ENCODE measurements at places on chromosomes 3 and 15. TPM values are rescaled to one million over a fixed set of nuclear protein-coding genes. Genes with fewer than 3 reads are reported as not detected.

The CPN2 gene
- not detected for polyA plus RNA-seq

The TMEM212 gene
- 0.11 TPM for polyA plus RNA-seq

The THAP10 gene
- polyA plus RNA-seq, result 2.5 TPM

The SNX22 gene
- 1.1 TPM for polyA plus RNA-seq

The GOLGA8G gene
- 0.13 TPM for polyA plus RNA-seq

The CCR9 gene
- not detected for polyA plus RNA-seq

GRCh38 chr3:192890347-192891335 is 27.0 kb downstream of the MB21D2 start:
- no peak for DNase-seq

GRCh38 chr3:176415661-176416295 is 781.5 kb downstream of the TBL1XR1 start:
- DNase-seq, result no peak

DNA sequence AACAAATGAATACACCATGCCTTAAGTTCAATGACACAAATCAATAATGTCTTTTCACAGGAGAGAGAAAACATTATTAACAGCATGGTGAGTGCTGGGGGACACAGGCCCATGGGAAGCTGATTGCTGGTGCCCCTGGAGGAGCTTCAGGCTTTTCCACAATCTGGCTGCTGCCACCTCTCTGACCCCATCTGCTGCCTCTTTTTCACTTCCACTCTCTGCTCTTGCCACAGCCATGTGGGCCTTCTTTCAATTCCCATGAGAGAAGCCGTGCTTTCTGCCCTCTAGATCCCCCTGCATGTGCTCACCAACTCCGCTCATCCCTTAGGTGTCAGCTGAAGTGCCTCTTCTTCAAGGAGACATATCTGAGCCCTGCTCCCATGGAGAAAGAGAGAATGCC is 21.0 kb upstream of the CTXND1 start:
- no peak for DNase-seq

DNA sequence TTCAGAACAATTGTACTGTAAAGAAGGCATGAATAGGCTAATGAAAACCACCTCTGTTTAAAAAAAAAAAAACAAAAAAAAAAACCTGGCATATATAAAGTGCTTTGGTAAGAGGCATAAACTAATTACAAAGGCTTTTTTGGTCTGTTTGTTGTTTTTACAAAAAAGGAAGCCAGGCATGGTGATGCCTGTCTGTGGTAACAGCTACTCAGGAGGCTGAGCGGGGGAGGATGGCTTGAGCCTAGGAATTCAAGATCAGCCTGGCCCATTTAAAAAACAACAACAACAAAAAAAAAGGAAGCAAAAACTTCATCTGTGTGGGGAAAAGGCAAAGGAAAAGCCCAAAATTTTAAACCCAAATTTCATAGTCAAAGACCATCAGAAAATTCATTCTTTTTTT is 47.0 kb downstream of the OSBPL10 start:
- DNase-seq, result no peak

- DNase-seq, result no peak
Measured at GRCh38 chr15:39332846-39333245, 248.0 kb upstream of the THBS1 start.

- DNase-seq, result no peak
Measured at GRCh38 chr3:29410660-29411405, 130.0 kb downstream of the RBMS3 start.

- DNase-seq, result no peak
Measured at GRCh38 chr3:99286266-99286845, 352.0 kb upstream of the COL8A1 start.

- DNase-seq, result no peak
Measured at GRCh38 chr3:53092942-53093341, 37.3 kb downstream of the RFT1 start.

DNA sequence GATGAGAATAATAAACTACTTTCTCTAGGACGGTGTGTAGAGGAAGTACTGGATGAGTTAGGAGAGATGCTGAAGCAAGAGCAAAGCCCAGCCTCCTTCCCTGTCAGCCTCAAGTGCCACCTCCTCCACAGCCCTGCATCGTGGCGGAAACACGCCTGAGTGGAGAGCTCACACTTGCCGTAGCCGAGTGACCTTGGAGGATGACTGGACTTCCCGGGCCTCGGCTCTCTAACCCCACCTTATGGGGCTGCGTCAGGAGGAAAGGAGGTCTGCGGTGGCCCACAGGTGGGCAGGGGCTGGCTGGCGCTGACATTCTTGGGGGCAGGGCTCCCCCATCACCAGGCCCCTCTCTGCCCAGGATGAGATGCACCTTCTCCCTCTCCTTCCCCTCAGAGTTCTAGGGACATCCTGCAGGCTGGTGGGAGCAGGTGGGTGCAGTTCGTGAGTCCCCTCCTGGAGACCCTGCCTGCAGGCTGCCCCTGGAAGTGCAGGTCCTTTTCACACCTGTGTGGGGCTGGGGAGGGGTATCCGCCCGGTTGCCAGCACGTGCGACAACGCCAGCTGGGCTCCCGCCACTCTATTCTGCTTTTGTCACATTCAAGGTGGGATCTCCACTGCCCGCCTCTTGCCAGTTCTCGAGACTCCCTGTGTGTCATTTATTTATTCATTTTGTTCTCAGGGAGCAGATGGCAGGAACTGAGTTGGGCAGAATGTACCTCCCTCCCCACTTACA is 175.2 kb downstream of the MEGF11 start:
- no peak for DNase-seq

DNA sequence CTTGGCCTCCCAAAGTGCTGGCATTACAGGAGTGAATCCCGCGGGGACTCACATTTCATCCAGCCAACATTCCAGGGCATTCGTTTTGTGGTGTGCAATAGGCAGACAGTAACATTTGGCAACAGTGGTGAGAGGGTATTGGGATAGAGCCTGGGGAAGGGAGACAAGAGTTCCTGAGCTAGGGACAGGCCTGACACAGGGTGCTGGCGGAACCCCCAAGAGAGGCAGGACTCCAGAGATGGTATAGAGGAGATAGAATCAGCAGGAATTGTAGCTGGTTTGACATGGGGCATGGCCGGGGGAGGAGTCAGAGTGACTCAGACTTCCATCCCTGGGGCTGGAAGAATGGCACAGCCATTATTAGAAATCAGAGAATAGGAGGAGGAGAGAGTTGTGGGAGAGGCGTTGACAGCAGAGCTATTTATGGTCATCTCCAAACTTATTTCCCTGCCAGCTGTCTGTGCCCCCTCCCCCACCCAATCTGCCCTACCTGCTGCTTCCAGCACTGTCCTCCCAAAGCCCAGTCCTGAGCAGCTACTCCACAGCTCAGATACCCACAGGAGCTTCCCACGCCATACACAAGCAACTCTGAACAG is 4.4 kb upstream of the IDH2 start:
- no peak for DNase-seq

DNA sequence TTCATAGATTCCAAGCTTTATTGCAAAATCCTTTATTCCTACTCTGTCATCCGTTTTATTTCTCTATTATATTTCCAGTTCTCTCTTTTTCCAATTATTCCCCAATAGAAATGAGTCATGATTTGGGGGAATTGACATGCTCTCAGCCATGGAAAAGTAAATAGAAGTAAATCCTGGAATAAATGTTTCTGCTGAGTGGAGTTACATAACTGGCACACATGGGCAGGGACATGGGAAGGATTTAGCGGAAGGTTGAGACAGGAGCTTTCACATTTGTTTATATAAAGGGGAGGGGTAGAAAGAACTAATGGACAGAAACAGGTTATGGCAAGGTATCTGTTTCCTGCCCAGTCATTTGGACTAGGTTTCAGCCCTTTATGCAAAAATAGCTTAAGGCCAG is 221.6 kb downstream of the PLOD2 start:
- no peak for DNase-seq

- DNase-seq, result no peak
Measured at GRCh38 chr3:179175358-179175757, 27.2 kb downstream of the PIK3CA start.
